ENCODE measurements at places on chromosomes 6 and 20.

GRCh38 chr20:12053353-12053752 is 135.7 kb downstream of the BTBD3 start:
- DNase-seq, result peak; percentile 87

DNA sequence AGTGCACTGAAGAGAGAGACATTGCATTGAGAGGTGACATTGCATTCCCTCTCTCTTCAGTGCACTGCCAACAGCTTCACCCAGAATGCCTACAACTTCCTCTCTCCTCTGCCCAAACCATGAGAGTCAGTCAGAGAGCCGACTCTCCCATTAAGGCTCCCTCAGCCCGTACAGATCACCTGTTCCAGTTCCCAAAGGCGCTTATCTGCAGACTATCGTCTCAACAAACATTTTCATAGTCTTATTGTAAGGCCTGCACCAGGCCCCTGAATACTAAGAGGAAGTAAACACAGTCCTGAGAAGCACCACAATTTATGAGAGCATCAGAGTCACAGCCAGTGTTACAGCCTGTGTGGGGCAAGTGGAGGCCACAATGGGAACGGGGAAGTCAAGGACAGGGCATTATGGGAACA is 53.7 kb downstream of the GFOD1 start:
- no peak for DNase-seq

DNA sequence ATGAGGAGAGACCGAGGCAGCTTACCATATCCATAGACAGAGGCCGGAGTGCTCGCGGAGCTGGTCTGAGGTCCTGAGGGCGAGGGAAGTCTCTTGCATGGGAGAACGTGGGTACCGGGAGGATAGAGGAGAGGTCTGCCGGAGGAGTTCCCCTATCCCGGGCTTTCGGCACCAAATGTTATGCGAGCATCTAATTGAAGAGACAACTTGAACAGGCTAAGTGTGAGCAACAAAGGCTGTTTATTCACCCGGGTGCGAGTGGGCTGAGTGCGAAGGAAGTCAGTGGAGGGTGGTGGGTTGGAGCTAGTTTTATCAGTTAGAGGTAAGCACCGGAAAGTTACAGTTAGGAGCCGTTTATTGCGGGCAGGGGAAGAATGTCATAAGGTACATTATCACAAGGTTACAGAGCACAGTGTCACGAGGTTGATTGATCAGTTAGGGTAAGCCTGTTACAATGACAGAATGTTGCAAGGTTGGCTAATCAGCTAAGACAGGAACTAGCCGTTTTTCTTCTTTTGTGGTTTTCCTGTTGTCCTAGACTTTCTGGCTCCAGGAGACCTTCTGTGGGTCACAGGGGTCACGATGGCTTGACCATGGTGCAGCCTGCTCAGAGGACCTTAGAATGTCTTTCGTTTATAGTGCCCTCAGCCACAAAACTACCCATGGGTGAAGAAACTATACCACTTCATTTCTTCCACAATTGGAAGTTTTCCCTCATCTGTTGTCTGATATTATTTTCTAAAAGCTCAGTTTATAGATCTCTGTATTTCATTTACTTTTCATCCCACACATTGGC is 746.0 kb upstream of the ADGRB3 start:
- peak; percentile 49 for DNase-seq

DNA sequence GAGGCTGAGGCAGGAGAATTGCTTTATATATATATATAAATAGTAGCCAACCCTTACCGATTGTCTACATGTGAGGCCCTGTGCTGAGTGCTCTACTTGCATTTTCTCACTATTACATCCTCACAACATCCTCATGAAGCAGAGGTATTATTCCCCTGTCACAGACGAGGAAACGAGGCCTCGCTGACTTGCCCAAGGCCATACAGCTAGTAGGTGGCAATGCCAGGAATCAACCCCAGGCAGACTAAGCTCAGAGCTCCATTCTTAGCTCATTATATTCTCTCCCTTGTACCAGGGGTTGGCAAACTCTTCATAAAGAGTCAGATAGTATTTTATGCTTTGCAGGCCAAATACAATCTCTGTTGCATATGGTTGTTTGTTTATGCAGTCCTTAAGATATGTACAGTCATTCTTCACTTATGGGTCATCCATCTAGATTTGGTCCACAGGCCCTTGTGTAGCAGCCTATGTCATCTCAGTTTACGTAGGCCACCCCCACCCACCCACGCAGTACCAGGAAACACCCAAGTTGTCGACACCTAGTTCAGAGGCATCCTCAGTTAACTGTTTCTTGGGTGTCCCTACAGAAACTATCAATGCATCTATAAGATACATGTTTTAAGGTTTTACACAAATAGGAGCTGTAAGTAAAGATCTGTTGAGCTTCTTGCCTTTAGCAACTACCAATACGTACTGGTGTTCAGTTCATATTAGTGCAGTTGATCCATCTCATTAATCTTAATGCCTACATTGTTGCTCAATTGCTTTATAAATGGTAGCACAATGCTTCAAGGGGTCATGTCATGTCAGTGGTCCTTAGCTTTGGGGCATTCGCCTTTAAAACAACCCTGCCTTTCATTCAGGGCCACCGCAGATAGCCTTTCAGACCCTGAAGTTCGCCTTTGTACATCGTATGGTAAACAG is 3.0 kb downstream of the CASS4 start:
- peak; percentile 86 for DNase-seq

DNA sequence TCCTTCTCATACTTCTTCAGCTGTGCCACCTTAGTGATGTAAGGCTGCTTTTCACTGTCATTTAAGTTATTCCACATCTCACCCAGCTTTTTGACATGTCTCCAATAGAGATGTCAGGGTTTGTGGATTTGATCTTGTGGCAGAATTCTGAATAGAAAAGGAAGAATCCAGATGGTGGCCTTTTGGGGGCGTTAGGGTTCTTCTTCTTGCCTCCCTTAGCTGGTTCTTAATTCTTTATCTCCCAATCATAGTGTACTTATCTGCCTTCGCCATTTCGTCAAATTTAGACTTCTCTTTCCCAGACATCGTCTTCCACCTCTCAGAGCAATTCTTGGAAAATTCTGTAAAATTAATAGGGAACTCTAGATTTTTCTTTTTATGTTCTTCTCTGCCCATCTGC is 422.9 kb downstream of the GJA1 start:
- no peak for DNase-seq

DNA sequence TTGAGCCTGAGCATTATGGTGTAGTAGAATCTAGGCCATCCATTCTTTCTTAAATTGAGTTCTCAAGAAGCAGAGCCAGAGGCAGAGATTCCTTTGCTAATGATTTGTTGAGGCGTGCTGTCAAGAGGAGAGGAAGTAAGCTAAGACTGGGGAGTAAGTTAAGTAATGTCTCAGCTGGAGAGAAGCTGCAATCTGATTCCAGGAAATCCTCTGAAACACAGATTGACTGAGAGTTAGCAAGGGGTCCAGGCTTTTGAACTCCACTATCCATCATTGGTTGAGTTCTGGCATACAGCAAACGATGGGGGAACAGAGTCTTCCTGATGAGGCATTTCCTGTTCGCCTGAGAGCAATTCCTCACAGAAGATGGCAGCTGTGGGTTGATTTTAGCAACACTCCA is 207.4 kb upstream of the RAB32 start:
- no peak for DNase-seq

DNA sequence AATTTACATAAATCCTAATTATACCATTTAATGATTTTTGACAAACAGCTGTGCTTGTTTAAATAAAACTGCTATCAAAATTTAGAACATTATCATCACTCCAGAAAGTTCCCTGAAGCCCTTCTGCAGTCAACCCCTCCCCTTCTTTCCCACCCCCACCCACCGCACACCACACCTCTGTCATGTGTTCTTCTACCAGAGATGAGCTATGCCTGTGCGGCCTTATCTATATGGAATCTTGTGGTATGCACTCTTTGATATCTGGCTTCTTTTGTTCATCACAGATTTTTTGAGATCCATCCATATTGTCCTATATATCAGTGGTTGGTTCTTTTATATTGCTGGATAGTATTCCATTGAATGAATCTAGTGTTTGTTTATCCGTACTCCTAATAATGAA is 7.2 kb downstream of the MYLIP start:
- no peak for DNase-seq

GRCh38 chr6:515267-515666 is 123.7 kb downstream of the IRF4 start:
- no peak for DNase-seq

DNA sequence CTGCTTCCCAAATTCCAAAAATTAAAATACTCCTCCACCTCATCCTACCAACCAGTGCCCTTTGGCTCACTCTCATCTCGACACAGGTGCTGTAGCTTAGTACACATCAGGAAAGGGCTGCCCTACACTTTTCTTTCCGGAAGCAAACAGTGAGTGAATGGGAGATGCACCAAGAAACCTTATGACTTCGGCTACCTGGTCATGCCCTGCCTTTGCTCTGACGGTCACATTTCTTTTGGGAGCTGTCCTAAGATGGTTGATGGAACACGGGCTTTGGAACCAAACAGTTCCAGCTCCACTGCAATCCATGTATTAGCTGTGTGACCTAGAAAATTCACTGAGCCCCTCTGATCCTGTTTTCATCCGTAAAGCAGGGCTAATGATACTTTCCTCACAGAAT is 92.7 kb upstream of the ASF1A start:
- DNase-seq, result no peak

- no peak for DNase-seq
Measured at GRCh38 chr6:11683871-11684270, 94.7 kb downstream of the ADTRP start.

DNA sequence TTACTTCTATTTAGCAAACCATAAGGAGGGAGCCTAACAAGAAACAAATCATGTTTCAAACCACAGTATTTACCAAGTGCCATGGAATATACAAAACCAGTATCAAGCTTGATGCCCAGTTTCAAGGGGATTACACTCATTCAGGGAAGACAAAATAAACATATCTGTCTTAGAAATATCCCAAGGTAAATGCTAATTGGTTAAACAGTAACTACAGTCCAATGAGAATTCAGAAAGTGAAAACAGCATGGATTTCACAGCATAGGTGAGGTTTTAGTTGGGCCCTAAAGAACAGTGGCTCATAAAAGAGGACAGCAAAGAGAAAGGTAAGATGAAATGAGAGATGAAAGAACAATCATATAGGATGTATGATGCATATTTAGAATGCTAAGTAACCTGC is 110.3 kb downstream of the CHD6 start:
- DNase-seq, result no peak

DNA sequence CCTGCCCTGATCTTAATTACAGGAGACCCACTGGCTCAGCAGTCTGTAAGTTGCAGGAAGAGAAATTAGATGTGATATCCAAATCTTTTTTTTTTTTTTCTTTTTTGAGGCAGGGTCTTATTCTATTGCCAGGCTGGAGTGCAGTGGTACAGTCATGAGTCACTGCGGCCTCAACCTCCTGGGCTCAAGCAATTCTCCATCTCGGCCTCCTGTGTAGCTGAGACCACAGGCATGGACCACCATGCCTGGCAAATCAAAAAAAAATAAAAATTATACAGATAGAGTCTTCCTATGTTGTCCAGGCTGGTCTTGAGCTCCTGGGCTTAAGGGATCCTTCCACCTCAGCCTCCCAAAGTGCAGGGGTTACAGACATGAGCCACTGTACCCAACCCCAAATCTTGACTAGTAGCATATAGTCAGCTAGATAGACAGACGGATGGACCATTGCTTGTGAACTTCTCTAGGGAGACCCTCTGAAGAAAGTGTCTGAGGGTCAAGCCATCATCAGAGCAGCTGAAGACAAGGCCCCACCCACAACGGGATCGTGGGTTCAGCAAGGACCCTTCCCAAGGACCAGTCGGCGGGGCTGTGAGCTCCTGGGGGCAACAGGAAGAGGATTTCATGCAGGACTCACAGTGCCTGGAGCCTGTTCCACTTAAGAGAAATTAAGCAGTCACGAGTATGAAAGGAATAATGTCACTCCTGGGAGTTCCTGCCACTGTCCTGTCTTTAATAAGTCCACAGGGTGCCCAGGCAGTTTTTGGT is 222.7 kb downstream of the ANKRD60 start:
- no peak for DNase-seq

DNA sequence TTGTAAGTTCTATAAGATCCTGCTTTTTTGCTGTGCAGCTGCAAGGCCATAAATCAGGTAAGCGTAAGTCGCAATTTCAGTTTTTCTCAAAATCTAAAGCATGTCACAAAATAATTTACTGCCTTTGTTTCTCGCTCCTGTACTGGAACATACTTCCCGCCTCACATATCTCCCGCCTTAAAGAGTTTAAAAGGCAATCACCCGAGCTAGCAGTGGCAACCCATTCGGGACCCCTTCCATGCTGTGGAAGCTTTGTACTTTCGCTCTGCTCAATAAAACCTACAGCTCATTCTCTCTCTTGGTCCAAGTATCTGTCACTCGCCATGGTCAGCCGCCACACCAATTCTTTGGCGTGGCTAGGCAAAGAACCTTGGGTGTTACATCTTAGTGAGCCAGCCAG is 34.0 kb downstream of the CEP85L start:
- DNase-seq, result no peak

- DNase-seq, result no peak
Measured at GRCh38 chr20:32560989-32561830, 23.9 kb downstream of the NOL4L start.

DNA sequence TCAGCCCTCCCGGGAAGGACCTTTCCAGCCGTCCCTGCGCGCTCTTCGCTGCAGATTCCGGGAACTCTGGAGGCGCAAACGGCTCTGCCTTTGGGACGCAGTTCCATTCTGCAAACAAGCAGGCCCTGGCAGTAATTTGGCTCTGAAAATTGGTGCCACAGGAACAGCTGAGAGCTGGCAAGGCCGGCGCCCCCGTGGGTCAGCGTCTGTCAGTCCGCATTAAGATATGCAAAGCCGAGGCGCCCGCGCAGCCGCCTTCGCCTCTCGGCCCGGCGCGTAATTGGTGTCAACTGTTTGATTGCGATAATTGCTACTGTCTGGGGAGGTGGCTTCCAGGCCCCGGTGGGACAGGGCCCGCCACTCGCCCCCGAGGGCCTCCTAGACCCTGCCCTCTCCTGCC is 73.6 kb downstream of the NCR2 start:
- no peak for DNase-seq

DNA sequence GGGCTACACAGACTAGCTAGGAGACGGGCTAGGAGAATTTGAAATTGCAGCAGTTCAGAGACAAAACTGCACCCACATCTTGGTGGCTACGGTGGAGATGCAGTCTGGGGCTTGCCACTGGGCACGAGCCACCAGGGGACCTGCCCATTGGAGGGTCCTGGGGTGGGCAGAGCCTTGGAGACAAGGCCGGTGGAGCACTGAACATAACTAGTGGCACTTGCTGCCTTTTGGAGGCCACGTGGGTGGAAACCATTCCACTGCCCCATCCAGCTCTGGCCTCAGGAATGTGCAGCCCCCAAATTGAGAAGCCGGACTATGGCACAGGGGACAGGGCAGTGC is 113.4 kb downstream of the NFATC2 start:
- no peak for DNase-seq

- DNase-seq, result no peak
Measured at GRCh38 chr6:14896475-14896874, 349.4 kb upstream of the JARID2 start.

GRCh38 chr6:137767911-137768690 is 99.0 kb upstream of the TNFAIP3 start:
- DNase-seq, result peak; percentile 62

- peak; percentile 1 for DNase-seq
Measured at GRCh38 chr20:6870559-6870958, 103.1 kb downstream of the BMP2 start.

- no peak for DNase-seq
Measured at GRCh38 chr6:168756009-168756634, 315.1 kb downstream of the SMOC2 start.
